Caki2 (cell line): ENCODE measurements at places on chromosomes 12 and 14. TPM values are rescaled to one million over a fixed set of nuclear protein-coding genes. Genes with fewer than 3 reads are reported as not detected.

Gene ADAMTS20
- total RNA-seq = not detected in 2 replicates

Gene JAG2
- 1.1 and 5.0 TPM in 2 replicates for total RNA-seq

Gene SOAT2
- total RNA-seq = not detected in 2 replicates

Gene MYO1A
- total RNA-seq = not detected in 2 replicates

Gene ZNF839
- total RNA-seq = 7.5 and 11.5 TPM in 2 replicates

Gene DLGAP5
- 27.1 and 29.9 TPM in 2 replicates for total RNA-seq

Gene TAS2R9
- not detected in 2 replicates for total RNA-seq

Gene CELA1
- not detected in 2 replicates for total RNA-seq

Gene MGST1
- 667 and 694 TPM in 2 replicates for total RNA-seq
